ENCODE measurements at places on chromosomes 2 and 18.

DNA sequence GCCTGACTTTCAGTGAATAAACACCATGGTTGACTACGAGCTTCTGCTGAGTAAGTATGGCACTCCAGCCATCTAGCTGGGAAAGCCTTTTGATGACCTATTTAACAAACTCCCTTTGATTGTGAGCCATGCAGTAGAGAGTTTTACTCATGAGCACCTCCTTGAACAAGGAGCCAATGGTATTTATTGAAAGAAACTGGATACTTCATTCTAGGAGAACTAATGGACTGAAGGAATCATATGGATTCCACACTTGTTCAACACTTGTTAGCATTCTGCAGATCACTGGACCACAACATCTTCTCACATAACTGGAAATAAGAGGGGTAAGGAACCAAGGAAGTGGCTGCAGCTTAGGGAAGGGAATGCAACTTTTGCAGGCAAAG lies 320.9 kb upstream of the ETAA1 start:
- no peak for DNase-seq

DNA sequence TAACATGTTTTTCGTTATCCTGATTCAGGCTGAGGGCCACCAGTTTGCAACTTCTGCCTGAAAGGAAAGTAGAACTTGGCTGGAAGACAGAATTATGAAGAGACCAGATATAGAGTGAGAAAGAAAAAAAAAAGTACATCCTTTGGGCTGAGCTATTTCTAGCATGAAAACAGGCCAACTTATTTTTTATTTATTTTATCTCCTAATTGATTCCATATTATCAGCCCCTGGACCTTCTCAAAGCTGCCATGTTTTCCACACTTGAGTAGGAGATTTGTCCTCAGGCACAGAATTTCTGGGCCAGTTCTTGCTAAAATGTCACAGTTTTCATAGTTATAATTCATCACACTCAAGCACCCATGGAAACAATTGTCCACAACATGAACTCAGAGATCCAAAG lies 586.8 kb upstream of the CNTNAP5 start:
- DNase-seq: no peak

DNA sequence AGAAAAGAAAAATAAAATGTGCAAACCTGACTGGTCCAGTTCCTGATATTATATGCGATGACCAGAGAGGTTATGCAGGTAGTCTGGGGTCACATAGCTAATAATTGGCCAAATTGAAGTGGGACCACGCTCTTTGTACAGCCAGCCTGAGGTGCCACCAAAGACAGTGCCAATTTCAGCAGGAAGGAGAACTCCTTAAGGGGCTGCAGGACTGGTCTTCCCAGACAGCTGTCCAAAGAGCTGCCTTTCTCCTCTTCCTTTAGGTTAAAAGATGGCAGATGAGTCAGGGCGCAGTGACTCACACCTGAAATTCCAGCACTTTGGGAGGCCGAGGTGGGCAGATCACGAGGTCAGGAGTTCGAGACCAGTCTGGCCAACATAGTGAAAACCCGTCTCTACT lies 95.5 kb downstream of the ACKR3 start:
- no peak for DNase-seq

GRCh38 chr2:71122387-71123298 lies 7.4 kb downstream of the MCEE start:
- DNase-seq: no peak

- DNase-seq: no peak
Observed at GRCh38 chr2:119212139-119212800, 11.4 kb upstream of the STEAP3 start.

DNA sequence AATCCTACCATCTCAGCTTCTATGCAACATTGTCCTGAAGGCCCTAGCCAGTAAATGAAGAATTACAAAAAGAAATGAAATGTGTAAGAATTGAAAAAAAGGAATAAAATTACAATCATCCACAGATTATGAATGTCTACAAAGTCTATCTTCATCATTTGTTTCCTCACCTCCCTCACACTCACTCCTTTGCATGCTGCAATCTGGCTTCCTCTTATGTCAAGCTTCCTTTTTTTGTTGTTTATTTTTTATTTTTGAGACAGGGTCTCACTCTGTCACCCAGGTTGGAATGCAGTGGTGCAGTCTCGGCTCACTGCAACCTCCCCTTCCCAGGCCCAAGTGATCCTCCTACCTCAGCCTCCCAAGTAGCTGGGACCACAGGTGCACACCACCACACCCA lies 129.0 kb downstream of the CABYR start:
- DNase-seq: no peak

- DNase-seq: no peak
Observed at GRCh38 chr2:84152462-84152861, 306.6 kb downstream of the SUCLG1 start.

DNA sequence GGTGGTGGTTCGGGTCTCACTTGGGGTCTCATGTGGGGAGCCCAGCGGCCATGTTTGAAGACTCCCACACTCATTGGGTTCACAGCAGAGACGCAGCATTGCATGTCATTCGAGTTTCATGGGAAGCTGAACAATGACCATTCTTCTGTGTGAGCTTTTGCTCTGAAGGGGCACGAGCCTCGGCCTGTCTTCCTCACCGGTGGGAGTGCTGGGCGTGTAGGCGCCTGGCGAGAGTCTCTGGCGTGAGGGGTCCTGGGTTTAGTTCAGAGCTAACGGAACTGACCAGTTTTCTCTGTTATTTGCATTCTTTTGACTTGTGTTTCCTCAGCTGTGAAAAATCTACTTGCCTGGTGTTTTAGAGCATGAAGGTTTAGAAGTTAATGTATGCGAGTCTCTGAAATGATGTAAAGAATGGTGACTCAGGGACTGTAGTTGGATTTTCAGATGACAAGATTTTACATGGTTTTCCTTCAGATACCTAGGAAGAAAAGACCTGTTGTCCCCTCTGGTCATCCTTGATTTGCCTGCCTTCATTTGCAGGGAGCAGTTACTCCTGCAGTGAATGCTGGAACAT lies 98.1 kb downstream of the ARMC9 start:
- no peak for DNase-seq

DNA sequence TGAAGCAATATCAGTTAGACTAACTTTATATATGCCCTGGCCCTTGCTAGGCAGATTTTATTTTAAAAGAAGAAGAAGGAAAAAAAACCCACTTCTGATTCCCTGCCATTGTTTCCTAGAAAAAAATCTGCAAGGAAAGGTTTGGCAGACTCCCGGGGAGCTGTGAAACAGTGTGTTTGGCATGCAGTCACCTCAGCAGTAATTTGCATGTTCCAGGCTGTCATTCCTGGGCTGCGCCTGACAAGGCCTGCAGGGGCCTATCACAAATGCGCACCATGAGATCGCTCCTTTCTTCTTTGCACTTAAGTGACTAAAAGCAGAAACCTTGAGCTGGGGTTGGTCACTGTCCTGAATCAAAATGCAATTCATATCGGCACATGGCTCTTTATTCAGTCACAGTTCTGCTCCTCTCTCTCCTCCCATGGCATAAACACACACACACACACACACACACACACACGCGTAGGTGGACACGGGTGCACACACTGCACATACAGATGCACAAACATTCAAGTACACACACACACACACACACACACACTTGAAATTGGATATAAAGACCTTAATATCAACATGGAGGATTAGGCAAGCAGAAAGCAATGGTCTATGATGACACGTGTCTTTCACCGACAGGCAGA lies 172.8 kb downstream of the MYT1L start:
- no peak for DNase-seq

DNA sequence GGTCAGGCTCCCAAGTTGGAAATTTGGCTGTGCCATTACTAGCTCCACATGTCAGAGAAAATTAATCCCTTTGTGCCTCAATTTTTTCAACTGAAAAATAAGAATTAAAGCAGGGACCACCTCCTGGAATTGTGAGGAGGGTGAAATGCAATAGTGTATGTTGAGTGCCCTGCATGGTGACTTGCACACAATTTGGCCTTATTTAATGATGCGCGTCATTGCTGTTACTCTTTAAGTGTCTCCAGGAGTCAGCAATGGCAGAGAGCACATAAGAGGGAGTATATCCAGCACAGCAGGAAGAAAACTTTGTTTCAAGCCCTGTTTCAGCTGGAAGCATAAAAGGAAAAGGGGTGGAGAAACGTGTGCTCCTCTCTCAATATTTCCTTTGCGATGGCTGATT lies 215.8 kb downstream of the ALK start:
- DNase-seq: no peak

DNA sequence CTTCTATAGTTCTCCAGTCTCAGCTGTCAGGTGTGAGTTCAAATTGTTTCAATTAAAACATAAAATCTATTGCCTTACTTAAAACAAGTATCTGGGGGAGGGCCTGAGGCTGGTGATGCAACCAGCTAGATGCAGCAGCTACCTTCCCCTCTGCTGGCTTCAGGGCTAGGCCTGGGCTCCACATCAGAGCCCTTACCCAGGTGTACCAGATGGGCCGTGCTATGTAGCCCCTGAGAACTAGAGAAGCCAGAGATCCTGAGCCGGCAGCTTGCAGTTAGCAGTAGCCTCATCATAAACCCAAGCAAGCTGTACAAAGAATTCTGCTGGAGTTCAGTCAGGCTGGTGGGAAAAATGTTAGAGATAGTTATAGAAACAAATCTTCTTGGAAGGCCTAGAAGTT lies 97.7 kb upstream of the ACAA2 start:
- DNase-seq: peak; percentile 85

DNA sequence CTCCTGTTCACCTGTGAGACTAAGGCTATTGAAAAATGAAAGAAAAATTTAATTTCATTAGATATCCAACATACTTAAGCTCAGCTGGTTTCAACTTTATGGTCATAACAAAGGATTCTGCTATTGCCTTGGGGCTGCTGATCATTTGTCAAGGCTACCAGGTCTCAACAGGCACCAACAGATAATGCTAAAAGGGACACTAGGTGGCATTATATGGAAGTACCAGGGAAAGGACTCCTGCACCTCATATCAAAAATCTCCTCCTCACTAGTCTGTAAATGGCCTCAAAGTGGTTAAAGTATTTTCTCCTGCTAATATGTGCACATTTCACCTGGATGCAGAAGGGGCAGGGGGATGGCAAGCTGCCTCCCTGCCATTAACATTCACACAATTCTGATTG lies 167.9 kb upstream of the REG3A start:
- DNase-seq: peak; percentile 0

- no peak for DNase-seq
Observed at GRCh38 chr2:236531195-236531594, 38.4 kb upstream of the ACKR3 start.

DNA sequence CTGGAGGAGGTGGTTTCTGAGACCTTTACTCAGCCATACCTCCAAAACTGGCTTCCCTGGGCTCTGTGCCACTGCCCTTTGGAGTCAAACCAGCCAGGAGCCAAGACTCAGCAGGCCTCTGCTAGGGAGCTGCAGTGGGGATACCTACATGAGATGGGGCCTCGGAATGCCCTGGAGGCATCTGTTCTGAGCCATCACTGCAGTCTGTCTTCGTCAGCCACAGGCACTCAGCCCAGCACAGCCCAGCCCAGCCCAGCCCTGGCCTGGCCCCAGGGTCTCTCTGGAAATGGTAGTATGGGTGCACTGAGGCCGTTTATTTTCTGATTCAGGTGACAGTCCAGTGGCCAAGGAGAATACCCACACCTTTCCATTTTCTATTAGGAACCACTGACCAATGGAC lies 209.8 kb downstream of the CELF4 start:
- DNase-seq: no peak

- DNase-seq: no peak
Observed at GRCh38 chr2:113111823-113112287, 15.5 kb upstream of the IL1RN start.

DNA sequence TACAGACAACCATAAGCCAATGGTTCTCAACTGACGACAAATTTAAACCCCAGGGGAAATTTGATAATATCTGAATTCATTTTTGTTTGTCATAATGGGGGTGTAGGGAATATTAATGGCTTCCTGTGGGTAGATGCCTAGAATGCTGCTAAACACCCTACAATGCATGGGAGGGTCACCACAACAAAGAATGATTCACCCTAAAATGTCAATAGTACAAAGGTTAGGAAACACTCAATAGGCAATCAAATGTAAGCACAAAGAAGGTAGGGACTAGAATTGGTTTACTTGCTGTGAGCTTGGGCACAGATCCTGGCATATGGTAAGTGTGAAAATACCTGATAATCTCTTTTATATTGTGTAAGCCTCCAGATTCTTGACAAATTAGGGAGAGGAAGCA lies 20.1 kb upstream of the FANCL start:
- DNase-seq: no peak

DNA sequence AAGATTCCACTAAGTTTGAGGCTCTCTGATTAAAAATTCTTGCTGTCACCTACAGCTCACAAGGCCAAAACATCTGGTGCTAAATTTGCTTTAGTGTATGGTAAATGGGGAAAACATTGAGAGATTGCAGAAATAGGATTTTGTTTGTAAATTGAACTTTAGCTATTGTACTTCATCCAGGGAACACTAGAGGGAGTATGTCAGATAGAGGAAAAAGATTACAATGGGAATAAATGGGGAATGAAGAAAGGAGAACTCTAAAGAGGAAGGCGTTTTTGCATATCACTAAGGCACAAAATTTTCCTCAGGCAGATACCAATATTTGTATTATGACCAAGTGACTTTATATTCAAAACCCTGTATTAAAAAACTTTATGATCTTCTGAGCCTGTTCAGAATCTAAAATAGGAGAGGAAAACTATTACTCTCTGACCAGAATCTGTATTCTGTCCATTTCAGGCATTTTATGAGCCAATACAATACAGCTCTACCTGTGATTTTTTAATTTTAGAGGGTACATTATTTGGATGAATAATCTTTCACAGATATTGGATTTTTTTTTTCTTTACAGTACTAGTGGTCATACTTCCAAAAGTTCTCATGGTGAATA lies 52.3 kb upstream of the ITGB6 start:
- peak; percentile 28 for DNase-seq

DNA sequence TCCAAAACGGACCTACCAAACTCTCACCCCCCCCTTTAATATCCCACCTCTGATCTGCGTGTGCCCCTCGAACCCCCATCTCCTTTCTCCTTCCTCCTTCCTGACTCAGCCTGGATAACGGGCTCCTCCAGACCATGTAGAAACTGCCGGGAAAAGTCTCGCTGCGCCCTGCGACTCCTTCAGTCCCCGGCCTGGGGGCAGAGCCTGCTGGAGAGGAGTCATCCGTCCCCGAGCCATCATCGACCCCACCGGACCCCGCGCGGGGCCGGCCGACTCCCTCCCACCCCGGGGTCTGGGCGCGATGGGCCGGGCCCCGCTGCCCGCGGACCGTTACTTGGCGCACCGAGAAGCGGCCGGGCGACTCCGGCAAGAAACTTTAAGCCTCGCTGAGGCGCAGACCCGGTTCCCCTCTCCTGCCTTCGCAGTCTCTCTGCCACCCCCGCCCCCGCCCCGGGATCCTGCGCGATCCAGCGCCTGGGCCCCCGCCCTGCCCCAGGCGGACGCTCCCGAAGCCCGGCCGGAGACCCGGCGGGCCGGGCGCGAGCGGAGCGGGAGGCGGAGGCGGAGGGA lies 3.4 kb downstream of the ZEB2 start:
- no peak for DNase-seq

GRCh38 chr2:164797627-164798026 lies 44.0 kb downstream of the COBLL1 start:
- DNase-seq: no peak

GRCh38 chr2:66252109-66252508 lies 182.8 kb upstream of the MEIS1 start:
- DNase-seq: no peak

GRCh38 chr2:216029416-216030129 lies 16.2 kb upstream of the MREG start:
- DNase-seq: no peak

- no peak for DNase-seq
Observed at GRCh38 chr2:100902817-100903405, 83.0 kb downstream of the NPAS2 start.

- DNase-seq: no peak
Observed at GRCh38 chr18:30432349-30432748, 610.2 kb downstream of the DSC3 start.

- peak; percentile 32 for DNase-seq
Observed at GRCh38 chr2:134173338-134174016, 80.4 kb upstream of the MGAT5 start.

Measured in NCI-H1092 treated with DMSO at 0.1 percent for 48 hours (cell line).